Progenitor cell of endocrine pancreas (in vitro differentiated cells): ENCODE measurements at places on chromosomes 13 and 19. TPM values are rescaled to one million over a fixed set of nuclear protein-coding genes. Genes with fewer than 3 reads are reported as not detected.

DNA sequence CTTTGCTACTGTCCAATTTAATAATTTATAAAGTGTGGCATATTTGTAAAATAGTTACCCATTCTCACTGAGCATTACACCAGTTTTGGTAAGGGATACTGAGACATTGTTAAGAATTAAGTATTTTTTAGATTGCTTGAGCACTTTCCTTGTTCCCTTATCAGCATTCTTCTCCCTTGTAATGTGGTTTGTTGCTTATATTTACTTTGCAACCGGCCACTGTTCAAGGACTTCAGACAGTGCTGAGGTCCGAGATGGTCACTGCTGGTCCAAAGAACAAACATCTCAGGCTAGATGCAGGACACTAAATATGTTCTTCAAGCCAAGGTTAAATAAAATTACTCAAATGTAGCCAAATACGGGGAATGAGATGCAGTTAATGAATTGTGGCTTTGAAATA lies 161.4 kb downstream of the TM9SF2 start:
- H3K4me3 ChIP-seq = no peak overlapping the region
- no peak for DNase-seq
- H3K27me3 ChIP-seq = peaks cover 12% of the 10 kb centered on the region
- no peak overlapping the region for H3K27ac ChIP-seq
- H3K36me3 ChIP-seq = no peaks in the 10 kb centered on the region

- H3K36me3 ChIP-seq = no peaks in the 10 kb centered on the region
- H3K4me1 ChIP-seq = no peaks in the 10 kb centered on the region
- DNase-seq = no peak
- H3K27me3 ChIP-seq = peaks cover 15% of the 10 kb centered on the region
- no peak within 1 kb of the TSS for H3K27ac ChIP-seq
- no peak within 1 kb of the TSS for H3K4me3 ChIP-seq
These were observed at the start of gene FPR1 for GRCh38 chr19:51751655-51752054. Gene FPR1 (minus strand): TSS chr19:51751878. CDS start chr19:51746994, 4,884 bp downstream.

- peaks cover 22% of the 10 kb centered on the region for H3K4me1 ChIP-seq
- H3K36me3 ChIP-seq = no peaks in the 10 kb centered on the region
- H3K27me3 ChIP-seq = peaks cover 77% of the 10 kb centered on the region
- H3K4me3 ChIP-seq = no peak overlapping the region
- no peak for DNase-seq
These were observed 2.0 kb upstream of the MAB21L1 start for GRCh38 chr13:35478271-35479037.

The KIR2DL4 gene
- not detected in 2 replicates for total RNA-seq

- peaks cover 12% of the 10 kb centered on the region for H3K4me1 ChIP-seq
- no peak overlapping the region for H3K4me3 ChIP-seq
- H3K27me3 ChIP-seq = peaks cover 21% of the 10 kb centered on the region
- no peak for DNase-seq
- peaks cover 3% of the 10 kb centered on the region for H3K36me3 ChIP-seq
- no peak overlapping the region for H3K27ac ChIP-seq
These were observed 76.2 kb downstream of the COL4A1 start for GRCh38 chr13:110230661-110231347.

- H3K36me3 ChIP-seq = no peaks in the 10 kb centered on the region
- no peak overlapping the region for H3K27ac ChIP-seq
- peaks cover 61% of the 10 kb centered on the region for H3K27me3 ChIP-seq
These were observed 196.5 kb downstream of the TEX29 start for GRCh38 chr13:111516712-111517640.

The LYPD3 gene
- total RNA-seq = 0.47 and 0.60 TPM in 2 replicates

DNA sequence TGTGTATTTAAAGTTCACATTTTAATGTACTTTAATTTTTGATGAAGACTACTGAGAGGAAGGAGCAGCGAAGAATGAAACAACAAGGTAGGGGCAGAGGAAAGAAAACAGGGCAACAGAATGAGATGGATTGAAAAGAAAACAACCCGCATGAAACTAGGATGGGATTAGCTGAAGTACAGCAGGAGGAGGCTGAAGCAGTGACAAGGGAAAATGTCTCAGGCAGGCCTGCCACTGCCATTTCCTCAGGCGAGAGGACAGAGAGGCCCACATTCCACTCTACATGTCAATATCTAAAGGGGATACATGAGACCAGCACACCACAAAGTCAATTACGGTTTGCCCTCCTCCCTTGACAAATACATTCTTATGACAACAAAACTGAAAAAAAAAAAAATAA lies 1703.2 kb downstream of the EFNB2 start:
- H3K4me3 ChIP-seq = no peak overlapping the region
- DNase-seq = no peak
- no peaks in the 10 kb centered on the region for H3K27me3 ChIP-seq
- H3K27ac ChIP-seq = peak overlapping the region; percentile 10
- no peaks in the 10 kb centered on the region for H3K4me1 ChIP-seq

- DNase-seq = no peak
- H3K4me1 ChIP-seq = peaks cover 3% of the 10 kb centered on the region
- H3K27ac ChIP-seq = no peak overlapping the region
- peaks cover 6% of the 10 kb centered on the region for H3K27me3 ChIP-seq
These were observed 10.2 kb downstream of the JOSD2 start for GRCh38 chr19:50500753-50501151.

The REX1BD gene
- 66.5 and 67.4 TPM in 2 replicates for total RNA-seq

GRCh38 chr19:27741236-27741635 lies 1471.7 kb downstream of the UQCRFS1 start:
- no peaks in the 10 kb centered on the region for H3K4me1 ChIP-seq
- no peak for DNase-seq
- no peaks in the 10 kb centered on the region for H3K27me3 ChIP-seq
- H3K36me3 ChIP-seq = peaks cover 48% of the 10 kb centered on the region

GRCh38 chr19:15187026-15188007 lies 13.5 kb downstream of the NOTCH3 start:
- no peaks in the 10 kb centered on the region for H3K27me3 ChIP-seq
- H3K36me3 ChIP-seq = peaks cover 36% of the 10 kb centered on the region
- H3K4me1 ChIP-seq = no peaks in the 10 kb centered on the region
- H3K4me3 ChIP-seq = no peak overlapping the region
- no peak overlapping the region for H3K27ac ChIP-seq

The SPRY2 gene
- total RNA-seq = 136 and 145 TPM in 2 replicates

The VSTM1 gene
- not detected in 2 replicates for total RNA-seq

The ZNF528 gene
- total RNA-seq = 42.8 and 44.5 TPM in 2 replicates

GRCh38 chr19:18610556-18611326 lies 1.9 kb upstream of the TMEM59L start:
- H3K27me3 ChIP-seq = peaks cover 66% of the 10 kb centered on the region
- H3K27ac ChIP-seq = peak overlapping the region; percentile 62
- peaks cover 24% of the 10 kb centered on the region for H3K4me1 ChIP-seq
- H3K36me3 ChIP-seq = no peaks in the 10 kb centered on the region
- peak overlapping the region; percentile 62 for H3K4me3 ChIP-seq
- no peak for DNase-seq

DNA sequence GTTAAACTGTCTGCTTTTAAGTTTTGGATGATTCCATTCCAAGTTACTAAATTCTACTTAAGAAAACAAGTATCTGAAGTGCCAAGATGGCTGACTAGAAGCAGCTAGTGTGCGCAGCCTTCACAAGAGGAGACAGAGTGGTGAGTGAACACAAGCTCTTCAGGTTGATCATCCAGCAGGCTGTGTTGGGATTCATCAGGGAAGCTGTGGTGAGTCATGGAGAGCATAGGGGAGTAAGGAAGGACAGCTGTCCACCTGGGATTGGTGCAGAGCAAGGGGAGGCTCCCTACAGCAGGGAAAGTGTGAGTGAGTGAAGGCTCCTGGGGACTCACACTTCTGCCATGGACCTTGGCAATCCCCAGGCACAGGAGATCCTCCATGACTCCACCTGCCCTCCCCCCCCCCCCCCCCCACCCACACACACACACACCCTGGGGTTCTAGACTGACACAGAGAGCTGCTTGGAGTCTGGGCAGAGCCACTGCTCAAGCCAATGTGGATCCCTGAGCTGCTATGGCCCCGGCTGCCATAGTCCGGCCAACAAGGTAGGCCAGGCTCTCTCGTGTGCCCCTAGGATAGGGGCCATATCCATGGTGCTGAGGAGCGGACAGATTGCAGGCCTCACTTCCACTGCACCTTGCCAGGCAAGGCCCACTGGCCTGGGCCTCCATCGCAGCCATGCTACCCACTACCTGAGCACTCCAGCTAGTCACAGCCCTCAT lies 23.5 kb downstream of the SLC25A15 start:
- no peaks in the 10 kb centered on the region for H3K4me1 ChIP-seq
- no peak overlapping the region for H3K4me3 ChIP-seq
- no peak for DNase-seq

GRCh38 chr13:87080100-87080779 lies 590.9 kb upstream of the SLITRK5 start:
- H3K27me3 ChIP-seq = no peaks in the 10 kb centered on the region
- no peaks in the 10 kb centered on the region for H3K4me1 ChIP-seq
- H3K27ac ChIP-seq = no peak overlapping the region
- DNase-seq = no peak
- no peak overlapping the region for H3K4me3 ChIP-seq

GRCh38 chr19:10809651-10810285 lies 26.2 kb downstream of the TMED1 start:
- H3K27ac ChIP-seq = no peak overlapping the region
- no peak for DNase-seq
- H3K4me3 ChIP-seq = no peak overlapping the region
- peaks cover 22% of the 10 kb centered on the region for H3K36me3 ChIP-seq
- no peaks in the 10 kb centered on the region for H3K4me1 ChIP-seq

The SEMA6B gene
- total RNA-seq = 26.6 and 28.3 TPM in 2 replicates

GRCh38 chr19:43872547-43873336 lies 45.6 kb downstream of the ZNF283 start:
- peaks cover 32% of the 10 kb centered on the region for H3K36me3 ChIP-seq
- no peak overlapping the region for H3K27ac ChIP-seq
- H3K4me1 ChIP-seq = no peaks in the 10 kb centered on the region
- no peaks in the 10 kb centered on the region for H3K27me3 ChIP-seq
- DNase-seq = no peak

The EDDM13 gene
- not detected in 2 replicates for total RNA-seq

- H3K27me3 ChIP-seq = no peaks in the 10 kb centered on the region
- H3K4me3 ChIP-seq = no peak overlapping the region
- H3K4me1 ChIP-seq = peaks cover under 1% of the 10 kb centered on the region
- peaks cover 4% of the 10 kb centered on the region for H3K36me3 ChIP-seq
These were observed 343.5 kb upstream of the SPRY2 start for GRCh38 chr13:80684217-80684991.

GRCh38 chr19:496112-496665 lies at the start of gene MADCAM1:
Gene MADCAM1 (plus strand): TSS chr19:496486. CDS start chr19:496500, 14 bp downstream.
- H3K27me3 ChIP-seq = peaks cover 26% of the 10 kb centered on the region
- H3K36me3 ChIP-seq = no peaks in the 10 kb centered on the region
- H3K4me3 ChIP-seq = no peak within 1 kb of the TSS
- DNase-seq = no peak
- H3K4me1 ChIP-seq = no peaks in the 10 kb centered on the region

DNA sequence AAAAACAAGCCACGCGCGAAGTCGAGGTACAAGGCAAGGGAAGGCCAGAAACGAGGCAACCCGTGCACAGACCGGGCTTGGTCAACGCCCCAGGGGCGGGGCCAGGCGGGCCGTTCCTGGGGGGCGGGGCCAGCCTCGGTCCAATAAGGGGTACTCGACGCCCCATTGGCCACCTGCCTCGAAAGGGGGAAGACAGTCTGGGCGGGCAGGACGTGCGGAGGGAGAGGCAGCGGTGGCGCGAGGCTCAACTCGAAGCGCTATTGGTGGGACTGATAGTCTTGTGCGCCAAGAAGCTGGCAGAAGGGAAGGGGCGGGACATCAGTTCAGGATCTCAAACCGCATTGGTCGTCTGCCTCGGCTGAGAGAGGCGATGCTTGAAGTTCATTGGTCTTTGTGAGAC lies at the start of gene LYPD4:
LYPD4 (minus strand) TSS at position 83 of the 400 bp plus-strand sequence. CDS start 5,398 bp downstream, outside the sequence.
- H3K27ac ChIP-seq = no peak within 1 kb of the TSS
- H3K36me3 ChIP-seq = no peaks in the 10 kb centered on the region
- no peaks in the 10 kb centered on the region for H3K4me1 ChIP-seq
- H3K4me3 ChIP-seq = no peak within 1 kb of the TSS

The TRPC4 gene
- total RNA-seq = 4.2 and 5.3 TPM in 2 replicates

The ELL gene
- total RNA-seq = 13.8 and 15.5 TPM in 2 replicates

The PSG3 gene
- not detected in 2 replicates for total RNA-seq

DNA sequence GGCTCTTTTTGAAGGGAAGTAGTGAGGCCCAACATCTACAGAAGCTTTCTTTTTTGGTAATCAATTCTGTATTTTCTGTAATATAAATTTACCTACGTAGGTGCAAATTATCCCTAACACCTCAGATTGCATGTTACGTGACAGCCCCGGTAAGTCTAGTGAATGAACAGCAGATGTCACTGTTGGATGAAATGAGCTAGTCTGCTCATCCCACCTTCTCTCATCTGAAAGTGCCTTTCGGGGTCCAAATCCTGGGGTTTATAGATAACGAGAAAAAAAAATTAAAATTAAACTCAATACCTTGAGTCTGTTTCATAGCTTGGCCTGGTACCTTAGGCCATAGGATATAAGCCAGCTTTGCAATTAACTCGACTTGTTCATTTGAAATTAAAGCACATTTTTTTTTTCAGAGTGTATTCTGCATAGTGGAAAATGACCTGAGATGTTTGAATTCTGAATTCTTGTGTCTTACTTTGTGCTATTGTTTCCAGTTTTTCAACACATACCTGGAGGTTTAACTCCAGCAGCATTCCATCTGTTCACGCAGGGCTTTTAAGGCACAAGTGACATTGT lies 548.2 kb downstream of the GPC5 start:
- H3K27ac ChIP-seq = no peak overlapping the region
- peaks cover 21% of the 10 kb centered on the region for H3K27me3 ChIP-seq

- no peak overlapping the region for H3K27ac ChIP-seq
- H3K27me3 ChIP-seq = no peaks in the 10 kb centered on the region
- H3K4me3 ChIP-seq = no peak overlapping the region
- no peaks in the 10 kb centered on the region for H3K4me1 ChIP-seq
These were observed 2.6 kb upstream of the TUBA3C start for GRCh38 chr13:19184176-19184575.
